Central memory CD8-positive, alpha-beta T cell (primary cell): ENCODE measurements at places on chromosomes 12 and 14.

- no peak for DNase-seq
Observed at GRCh38 chr14:95211721-95212504, 54.6 kb upstream of the DICER1 start.

- DNase-seq = no peak
Observed at GRCh38 chr12:75813072-75813471, 218.5 kb downstream of the PHLDA1 start.

- DNase-seq = no peak
Observed at GRCh38 chr12:69999561-69999960, 174.5 kb downstream of the MYRFL start.

DNA sequence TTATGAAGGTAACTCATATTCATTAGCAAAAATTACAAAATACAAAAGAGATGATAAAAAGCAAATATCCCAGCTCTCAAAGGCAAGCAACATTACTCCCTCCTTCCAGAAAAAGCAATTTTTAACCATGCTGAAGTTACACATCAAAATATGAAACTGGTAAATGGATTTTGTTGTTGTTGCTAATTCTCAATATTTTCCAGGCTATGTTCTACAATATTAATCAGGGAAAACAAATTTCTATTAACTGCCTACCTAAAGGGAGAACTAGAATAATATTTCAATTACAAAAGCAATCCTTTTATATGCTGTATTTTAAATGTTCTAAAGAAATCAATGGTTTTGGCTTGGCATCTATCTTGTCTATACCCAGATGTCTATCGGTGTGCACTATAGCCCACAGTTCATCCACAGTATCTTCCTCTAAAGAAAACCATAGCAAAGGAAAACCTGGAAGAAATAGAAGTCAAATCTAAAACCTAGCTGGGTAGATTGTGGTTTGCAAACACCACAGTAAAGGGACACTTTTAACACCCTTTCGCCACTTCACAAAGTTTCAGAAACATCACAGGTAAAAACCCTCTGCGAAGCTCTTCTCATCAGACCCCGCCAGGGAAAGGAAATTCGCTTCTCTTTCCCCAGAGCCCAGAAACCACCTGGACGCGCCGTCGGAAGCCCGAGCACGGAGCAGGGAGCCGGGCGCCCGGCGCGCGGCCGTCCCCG, 32.0 kb downstream of the TC2N start:
- DNase-seq = no peak

GRCh38 chr12:124152731-124153130, 142.2 kb upstream of the RFLNA start:
- no peak for DNase-seq

DNA sequence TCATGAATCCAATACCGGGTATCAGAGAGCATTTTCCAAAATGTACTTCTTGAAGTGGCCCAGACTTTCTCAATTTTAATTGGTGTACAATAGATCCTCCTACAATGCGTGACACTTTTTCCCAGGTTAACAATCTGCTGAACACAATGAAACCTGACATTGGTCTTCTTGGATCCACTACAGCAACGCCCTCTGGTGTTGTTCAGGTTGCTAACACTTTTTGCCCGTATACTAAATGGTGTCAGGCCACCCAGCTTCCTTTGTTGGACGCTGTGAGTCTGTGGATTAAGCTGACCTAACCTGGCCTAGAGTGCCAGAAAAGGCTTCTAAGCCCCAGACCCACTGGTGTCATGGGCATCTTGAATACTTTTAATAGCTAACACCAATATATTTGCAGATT, 89.2 kb downstream of the KCNK10 start:
- DNase-seq = no peak

DNA sequence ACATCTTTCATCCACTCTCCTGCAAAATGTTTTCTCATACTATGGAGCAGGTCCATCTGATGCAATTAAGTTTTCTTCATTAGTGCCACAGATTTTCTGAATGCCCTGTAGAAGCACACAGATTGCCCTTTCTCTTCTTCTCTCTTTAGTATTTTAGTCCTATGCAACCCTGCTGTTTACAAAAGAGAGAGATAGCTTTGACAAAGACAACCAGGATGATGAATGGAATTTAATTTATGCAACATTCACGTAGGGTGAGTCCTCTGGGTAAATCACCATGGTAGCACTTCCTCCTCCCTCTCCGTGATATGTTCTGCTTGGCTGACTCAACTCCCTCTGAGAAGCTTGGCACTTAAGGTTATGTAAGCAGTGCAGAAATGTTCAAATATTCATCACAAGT, 400.9 kb upstream of the PDE3A start:
- no peak for DNase-seq

DNA sequence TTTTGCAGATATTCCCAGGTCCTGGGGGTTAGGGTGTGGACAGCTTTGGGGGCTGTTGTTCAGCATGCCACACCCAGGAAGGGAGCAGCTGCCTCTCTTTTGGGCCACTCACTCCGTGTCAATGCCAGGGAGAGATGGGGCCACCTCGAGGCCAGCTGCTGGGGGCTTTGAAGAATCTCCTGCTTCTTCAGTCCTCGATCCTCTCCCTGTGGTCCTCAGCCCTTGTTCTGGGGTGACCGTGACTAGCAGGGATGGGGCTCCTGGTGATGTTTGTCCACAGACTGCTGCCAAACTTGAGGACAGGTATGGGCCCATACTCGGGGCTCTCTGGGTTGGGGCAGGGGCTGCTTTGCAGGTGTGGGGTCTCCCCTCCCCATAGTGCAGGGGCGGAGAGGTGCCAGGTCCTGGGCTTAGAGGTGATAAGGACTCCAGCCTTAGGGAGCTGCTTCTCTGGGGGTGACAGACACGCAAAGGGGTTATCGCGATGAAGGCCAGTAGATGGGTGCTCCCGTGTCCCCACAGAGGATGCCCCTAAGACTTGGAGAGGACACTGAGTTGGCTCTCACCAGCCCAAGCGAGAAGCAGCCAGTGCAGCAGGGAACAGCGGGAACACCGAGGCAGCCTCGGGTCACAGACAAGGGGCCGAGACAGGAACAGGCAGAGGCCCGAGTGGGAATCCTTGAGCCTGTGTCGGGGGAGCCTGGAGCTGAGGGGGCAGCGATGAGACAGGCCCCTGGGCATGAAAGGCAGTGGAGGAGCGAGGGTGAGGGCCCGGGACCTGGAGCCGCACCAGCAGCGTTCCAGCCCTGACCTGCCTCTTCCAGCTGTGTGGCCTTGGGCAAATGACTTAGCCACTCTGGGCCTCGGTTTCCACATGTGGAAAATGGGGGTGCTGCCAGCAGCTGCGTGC, 11.1 kb downstream of the RFLNA start:
- DNase-seq = no peak

GRCh38 chr14:24143511-24143910, 2.1 kb upstream of the EMC9 start:
- no peak for DNase-seq

DNA sequence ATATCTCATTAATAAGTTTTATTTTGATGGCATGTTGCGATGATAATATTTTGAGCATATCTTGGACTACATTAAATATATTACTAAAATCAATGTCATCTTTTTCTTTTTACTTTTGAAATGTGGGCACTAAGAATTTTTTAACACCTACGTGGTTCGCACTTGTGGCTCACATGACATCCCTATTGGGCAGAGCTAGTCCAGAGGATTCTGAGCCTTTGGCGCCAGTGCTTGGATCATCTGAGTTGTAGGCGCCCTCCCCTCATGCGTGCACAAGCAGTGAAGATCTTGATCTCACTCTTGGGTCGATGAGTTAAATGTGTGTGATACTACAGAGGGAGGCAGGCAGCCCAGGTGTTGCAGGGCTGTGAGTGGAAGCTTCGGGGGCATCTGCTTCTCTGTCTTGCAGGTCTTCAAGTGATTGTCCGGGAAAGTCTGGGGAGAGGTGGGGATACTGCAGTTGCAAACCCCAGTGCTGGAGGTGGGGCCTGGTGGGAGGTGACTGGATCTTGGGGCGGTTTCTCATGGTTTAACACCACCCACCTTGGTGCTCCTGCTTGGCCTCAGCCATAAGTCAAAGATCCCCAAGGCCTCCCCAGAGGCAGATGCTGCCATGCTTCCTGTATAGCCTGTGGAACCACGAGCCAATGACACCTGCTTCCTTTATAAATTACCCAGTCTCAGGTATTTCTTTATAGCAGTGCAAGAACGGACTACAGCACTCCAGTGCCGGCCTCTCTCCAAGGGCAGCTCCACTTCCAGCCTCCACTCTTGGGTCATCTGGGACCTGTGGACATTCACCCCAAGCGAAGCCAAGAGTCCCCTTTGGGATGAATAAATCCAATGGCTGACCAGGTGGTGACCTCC, 46.1 kb upstream of the PPP2R5C start:
- DNase-seq = no peak

DNA sequence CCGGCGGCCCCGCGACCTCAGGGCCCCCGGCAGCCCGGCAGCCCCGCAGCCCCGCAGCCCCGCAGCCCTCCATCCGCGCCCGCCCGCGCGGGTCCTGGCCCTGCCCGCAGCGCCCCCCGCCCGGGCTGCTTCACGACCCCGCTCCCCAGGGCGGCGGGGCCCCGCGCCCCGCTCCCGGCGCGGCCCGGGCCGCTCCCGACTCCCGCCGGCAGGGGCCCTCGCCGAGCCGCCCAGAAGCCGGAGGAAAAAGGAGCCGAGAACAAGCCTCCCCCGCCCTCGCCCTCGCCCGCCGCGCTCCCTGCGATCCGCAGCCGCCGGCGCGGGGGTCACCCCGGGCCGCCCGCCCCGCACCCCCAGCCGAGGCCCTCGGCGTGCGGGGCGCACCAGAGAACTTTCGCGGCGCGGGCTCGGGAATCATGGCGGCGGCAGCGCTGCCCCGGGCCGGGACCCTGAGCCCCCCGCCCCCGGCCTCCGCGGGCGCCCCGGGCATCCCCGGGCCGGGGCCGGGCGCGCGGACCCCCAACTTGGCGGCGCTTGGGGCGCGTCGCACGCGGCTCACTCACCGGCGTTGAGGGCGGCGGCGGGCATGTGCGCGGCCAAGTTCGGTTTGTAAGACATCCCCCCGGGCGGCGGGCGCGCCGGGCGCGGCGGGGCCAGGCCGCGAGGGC, 521 bp downstream of the CDK2AP1 start:
- peak; percentile 47 for DNase-seq

DNA sequence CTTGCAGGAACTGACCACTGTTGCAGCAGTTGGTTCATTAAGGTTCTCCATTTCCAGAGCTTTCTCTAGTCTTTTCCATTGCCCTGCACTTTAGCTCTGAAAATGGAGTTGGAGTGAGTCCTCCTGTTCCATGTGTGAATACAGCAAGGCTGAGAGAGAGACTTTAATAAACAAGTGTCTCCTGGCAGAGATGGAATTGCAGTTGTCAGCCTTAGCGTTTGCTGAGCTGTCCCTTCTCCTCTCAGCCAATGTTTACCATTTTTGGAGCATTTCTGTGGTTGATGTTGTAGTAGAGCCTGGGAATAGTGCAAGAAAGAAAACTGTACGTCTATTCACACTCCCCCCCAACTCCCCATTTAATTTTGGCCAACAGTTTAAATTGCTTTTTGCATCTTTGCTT, 7.5 kb upstream of the MANSC4 start:
- DNase-seq = no peak

GRCh38 chr14:87046960-87047359, 946.0 kb downstream of the GALC start:
- DNase-seq = no peak

DNA sequence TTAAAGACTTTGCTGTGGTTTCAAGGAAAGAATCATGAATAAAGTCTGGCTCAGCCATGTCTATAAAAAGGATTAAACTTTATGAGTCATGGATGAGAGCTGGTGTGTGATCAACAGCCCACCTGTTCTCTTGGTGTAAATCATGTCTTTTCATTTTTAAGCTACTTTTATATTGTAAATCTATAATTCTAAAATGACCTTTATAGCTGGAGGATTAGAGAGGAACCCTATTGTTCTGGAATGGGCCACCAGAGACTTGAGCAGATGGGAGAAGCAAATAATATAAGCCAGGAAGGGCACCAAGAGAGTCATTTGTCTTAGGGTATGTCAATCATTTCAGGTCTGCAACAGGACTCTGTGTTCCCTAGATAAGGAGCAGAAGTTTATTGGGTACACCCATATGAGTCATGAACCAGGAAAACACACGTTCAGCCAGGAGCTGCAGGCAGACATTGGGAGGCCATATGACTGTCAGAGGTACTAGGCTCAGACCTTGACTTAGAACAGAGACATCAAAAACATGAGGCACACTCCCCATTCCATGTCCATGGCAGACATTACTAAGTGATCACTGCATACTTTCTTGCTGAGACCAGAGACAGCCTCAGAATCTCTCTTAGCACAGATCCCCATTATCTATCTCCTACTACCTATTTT, 49.3 kb downstream of the NDUFA12 start:
- DNase-seq = no peak

- DNase-seq = no peak
Observed at GRCh38 chr12:95116773-95117172, 43.4 kb upstream of the NR2C1 start.

- no peak for DNase-seq
Observed at GRCh38 chr12:97805146-97805545, 342.5 kb downstream of the RMST start.

- DNase-seq = no peak
Observed at GRCh38 chr12:67357376-67358125, 88.4 kb downstream of the CAND1 start.

DNA sequence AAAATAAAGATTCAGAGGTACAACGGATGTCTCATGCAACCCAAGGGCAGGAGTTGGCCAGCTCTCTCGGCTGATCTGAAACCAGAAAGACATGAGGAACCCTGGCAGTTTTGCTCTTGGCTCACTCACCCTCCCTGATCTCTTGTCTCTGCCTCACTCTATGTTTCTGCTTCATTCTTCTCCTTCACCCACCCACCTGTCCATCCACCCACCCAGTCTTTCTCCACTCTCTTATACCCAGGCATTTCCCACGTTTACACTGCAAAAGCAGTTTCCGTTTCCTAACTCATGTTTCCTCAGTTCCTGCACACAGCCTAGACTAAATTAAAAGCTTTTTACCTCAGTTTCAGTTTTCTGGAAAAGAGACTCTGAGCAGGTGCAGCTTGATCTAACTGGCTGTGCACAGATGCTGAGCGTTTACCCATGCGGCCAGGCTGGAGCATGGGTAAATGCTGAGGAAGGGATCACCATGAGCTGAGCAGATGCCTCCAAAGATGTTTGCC, 157.6 kb downstream of the PRKCH start:
- no peak for DNase-seq

DNA sequence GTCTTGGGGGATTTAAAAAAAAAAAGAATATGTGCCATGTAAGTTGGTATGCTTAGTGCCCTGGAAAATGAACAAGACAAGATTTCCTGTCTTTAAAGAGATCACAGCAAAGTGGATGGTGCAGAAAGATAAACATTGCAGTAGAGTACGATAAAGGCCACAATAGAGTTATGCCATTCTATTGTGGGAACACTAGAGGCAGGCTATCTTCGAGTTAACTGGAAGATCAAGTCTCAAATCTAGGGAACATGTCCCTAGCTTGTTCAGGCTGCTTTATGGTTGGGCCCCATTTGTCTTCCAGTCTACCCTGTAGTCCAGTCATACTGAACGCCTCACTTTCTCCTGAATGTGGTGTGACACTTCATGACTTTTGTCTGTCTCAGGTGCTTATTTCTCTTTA, 18.7 kb upstream of the CCT2 start:
- no peak for DNase-seq

- no peak for DNase-seq
Observed at GRCh38 chr14:104304451-104305351, 166.3 kb downstream of the KIF26A start.
